ENCODE measurements at places on chromosomes 1 and 21.

- no peak for DNase-seq
Observed at GRCh38 chr1:112694363-112694929, 12.5 kb downstream of the RHOC start.

DNA sequence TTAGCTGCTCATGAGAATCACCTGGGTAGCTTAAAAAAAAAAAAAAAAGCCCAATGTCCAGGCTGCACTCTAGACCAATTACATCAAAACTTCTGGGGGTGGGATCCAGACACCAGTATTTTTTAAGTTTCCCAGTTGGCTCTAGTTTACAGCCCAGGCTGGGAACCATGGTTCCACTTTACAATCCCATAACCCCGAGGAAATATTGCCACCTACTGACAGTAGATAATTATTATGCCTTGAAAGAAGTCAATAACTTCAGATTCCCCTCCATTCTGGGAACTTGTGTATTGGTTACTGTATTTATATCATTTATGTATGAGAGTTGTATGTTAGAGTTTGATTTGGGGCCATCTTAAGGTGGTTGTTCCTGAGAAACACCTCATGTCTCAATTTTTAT lies 100.2 kb downstream of the SPATA46 start:
- peak; percentile 58 for DNase-seq

- DNase-seq: no peak
Observed at GRCh38 chr1:66758241-66758755, 6.0 kb downstream of the DYNLT5 start.

- DNase-seq: peak; percentile 3
Observed at GRCh38 chr1:58047265-58047858, 499.2 kb downstream of the OMA1 start.

DNA sequence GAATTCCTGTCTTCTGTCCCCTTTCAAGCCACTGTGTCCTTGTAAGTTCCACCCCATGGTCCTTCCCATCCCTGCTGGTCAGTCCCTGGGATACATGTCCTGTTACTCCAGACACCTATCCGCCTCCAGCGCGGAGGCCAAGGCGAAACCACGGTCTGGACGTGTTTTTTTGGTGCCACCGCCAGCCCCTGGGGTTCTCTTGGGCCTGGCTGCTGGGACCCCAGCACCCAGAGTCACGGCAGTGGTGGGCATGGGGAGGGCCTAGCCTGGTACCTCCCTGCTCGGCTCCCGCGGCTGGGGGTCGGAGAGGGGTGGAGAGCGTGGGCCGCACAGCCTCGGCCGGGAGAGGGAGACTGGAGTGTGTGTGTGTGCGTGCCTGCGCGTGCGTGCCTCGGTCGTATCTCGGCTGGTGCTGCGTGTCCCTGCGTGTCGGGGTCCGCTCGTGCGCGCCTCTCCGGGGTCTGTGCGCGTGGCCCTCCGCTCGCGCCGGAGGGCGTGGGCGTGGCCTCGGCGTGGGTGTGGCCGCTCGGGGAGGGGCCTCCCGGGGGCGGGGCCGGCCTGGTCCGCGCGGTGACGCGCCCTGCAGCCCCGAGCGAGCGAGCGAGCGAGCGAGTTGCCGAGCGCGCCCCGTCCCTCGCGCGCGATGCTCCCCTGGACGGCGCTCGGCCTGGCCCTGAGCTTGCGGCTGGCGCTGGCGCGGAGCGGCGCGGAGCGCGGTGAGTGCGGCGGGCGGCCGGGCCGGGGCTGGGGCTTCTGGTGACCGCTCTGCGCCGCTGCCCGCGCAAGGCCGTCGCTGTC lies at the start of gene VWA1:
TSS of gene VWA1 (plus strand) at position 585 of the 798 bp plus-strand sequence. CDS start at position 644, 59 bp downstream.
- DNase-seq: peak; percentile 38

DNA sequence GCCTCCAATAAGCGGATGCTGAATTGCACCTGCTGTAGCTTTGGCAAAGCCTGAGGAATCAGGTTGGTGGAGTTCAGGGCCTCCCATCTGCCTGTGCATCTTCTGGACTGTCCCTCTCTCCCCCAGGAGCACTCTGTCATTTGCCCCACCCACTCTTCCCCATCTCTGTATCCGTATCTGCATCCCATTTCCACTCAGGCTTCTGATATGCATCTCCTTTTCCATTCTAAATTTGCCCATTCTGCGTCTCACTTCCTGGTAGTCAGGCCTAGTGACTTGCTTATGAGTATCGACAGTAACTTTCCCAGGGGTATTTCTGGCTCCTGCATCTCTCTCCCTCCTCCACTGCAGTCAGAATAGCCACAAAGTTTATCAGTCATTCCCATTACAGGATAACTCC lies 15.6 kb downstream of the MR1 start:
- no peak for DNase-seq

DNA sequence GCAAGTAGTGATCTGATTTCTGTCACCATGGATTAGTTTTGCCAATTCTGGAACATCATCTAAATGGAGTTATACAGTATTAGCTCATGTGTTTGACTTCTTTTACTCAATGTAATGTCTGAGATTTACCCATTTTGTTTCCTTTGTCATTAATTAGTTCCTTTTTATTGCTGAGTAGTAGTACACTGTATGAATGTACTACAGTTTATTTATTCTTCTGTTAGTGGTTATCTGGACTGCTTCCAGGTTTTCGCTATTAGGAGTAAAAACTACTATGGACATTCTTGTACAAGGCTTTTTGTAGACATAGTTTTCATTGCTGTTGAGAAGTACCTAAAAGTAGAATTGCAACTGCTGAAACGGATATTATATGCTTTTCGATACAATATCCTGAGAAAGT lies 14.1 kb downstream of the SUCO start:
- no peak for DNase-seq

DNA sequence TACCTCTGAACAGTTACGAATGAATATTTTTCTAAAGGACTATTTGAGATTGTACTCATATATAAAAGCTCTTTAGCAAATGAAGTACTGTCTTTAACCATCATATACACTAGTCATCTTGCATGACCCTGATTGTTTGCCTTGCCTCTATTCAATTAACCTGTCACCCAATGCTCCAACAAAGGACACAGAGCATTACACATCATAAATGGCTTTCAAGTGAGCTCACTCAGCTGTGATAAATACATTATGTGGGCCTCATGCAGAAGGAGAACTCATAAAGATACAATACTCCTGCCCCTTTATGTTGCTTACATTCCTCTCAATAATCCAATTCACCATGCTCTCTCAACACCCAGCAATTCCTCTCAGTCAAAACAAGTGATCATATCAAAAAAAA lies 993.0 kb upstream of the PRMT6 start:
- no peak for DNase-seq

- DNase-seq: no peak
Observed at GRCh38 chr21:15741510-15741909, 11.7 kb downstream of the USP25 start.

GRCh38 chr1:44610527-44611148 lies 63.6 kb downstream of the TMEM53 start:
- no peak for DNase-seq

GRCh38 chr1:75083223-75083622 lies 51.0 kb upstream of the LHX8 start:
- DNase-seq: no peak

DNA sequence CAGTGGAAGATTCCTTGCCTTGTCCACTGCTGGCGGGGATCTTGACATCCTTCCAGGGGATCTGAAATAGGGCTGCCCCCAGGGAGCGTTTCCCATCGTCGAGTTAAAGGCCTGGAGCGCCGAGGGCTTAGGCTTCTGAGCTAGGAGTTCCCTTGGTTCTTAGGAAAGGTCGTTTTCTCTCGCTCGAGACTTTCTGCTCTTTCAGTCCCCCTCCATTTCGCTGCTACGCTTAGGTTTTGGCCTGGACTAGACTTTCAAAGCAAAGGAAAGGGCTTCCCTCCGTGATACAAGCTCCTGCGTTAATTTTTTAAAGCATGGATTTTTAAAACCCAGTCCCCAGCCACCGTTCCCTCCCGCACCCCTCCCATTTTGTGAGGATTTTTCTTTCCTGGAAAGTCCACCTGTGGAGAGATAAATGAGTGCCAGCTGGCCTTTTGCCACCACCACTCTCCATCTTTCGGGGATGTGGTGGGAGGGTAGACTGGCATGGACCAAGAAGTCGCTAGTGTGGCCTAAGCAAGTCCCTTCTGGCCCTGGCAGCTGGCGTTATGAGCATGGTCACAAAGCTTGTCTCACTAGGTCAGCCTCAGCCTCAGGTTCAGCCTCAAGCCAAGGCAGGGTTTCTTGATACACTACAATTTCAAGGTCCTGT lies 9.2 kb downstream of the NR5A2 start:
- no peak for DNase-seq

- no peak for DNase-seq
Observed at GRCh38 chr1:67332653-67333529, 25.2 kb downstream of the IL12RB2 start.
